HFFc6 (cell line): ENCODE measurements at places on chromosomes 4 and X.

DNA sequence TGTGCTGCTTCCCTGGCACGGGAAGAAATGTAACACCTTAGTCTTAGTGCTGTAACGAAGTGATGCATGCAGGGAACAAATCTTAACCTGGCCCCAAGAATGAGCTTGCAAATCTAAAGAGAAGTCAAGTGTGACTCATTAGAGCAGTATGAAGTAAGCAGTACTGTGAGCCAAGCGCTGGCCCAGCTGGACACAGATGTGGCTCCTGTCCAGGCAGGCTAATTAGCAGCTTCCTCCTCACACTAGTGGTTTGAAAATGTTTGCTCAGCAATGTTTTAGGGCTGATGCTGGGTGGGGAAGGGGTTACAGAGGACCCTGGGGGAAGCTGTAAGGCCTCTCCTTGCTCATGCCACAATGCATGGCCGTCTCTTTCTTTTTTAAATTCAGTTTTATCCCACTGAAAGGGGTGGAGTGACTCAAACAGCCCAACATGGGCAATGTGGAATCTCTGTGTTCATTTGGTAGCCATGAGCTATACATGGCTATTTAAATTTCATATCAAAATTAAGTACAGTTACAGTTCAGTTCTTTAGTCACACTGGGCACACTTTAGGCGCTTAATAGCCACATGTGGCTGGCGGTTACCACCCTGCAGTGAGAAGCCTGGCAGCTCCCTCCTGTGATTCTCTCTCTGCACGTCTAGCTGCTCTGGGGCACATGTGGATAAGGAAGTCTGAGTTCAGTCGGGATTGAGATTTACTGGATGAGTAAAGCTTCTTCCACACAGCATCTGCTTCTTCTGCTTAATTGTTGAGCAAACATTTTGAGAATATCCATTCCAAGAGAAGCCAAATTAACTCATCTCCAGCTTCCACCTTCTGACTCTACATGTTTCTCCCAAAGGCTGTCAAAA is 48.8 kb downstream of the MAP7D2 start:
- DNase-seq = peak; percentile 72

- DNase-seq = no peak
Observed at GRCh38 chrX:131728295-131729145, 184.6 kb downstream of the OR13H1 start.

DNA sequence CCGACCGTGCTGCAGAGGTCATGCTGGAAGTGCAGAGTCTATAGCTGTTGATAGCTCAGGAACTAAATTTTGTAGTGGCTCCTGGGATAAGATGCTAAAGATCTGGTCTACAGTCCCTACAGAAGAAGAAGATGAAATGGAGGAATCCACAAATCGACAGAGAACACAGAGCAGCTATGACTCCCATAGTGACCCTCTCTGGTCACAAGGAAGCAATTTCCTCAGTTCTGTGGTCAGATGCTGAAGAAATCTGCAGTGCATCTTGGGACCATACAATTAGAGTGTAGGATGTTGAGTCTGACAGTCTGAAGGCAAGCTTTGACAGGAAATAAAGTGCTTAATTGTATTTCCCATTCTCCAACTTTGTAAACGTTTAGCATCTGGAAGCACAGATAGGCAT is 8.8 kb downstream of the MANBA start:
- DNase-seq = no peak

- DNase-seq = no peak
Observed at GRCh38 chr4:48372272-48372671, 30.9 kb downstream of the SLAIN2 start.

GRCh38 chr4:179399054-179399782 is 1957.0 kb upstream of the AGA start:
- no peak for DNase-seq

DNA sequence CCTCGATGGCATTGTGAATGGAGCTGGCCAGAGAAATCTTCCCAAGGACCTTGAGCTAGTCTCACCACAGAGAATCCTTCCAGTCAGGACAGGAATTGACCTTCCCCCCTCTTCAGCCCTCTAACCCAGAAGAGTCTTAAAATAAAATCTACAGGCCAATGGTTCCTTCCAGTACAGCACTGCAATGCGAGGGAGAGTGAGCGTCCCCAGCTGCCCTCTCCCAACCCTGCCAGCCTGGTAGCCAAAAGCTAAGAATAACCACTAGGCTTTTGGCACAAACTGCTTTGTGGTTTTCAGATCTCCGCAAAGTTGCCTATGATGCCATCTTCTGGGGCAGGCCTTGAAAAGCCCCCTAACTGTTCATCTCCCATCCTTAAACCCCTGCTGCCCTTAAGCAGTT is 175.1 kb downstream of the AR start:
- no peak for DNase-seq

- DNase-seq = no peak
Observed at GRCh38 chrX:148282504-148282903, 217.9 kb upstream of the AFF2 start.

GRCh38 chrX:38701073-38701472 is 100.2 kb upstream of the MID1IP1 start:
- no peak for DNase-seq

DNA sequence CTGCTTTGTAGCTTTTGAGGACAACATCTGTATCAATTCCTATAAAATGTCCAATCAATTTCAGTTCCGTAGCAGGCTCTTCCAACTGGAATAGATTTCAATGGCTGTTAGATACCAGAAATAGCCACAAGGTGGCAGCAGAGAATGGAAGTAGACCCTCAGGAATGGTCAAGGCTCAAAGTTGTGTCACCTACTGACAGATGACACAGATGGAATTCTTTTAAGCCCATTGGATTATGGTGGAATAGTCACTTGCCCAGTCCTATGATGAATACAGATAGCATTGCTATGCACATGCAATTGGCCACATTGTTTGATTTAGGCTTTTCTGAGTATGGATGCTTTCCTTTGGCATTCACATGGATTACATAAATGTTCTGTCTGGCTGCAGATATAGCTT is 130.4 kb upstream of the RADX start:
- DNase-seq = peak; percentile 44

GRCh38 chr4:98466868-98467599 is 191.4 kb downstream of the TSPAN5 start:
- DNase-seq = peak; percentile 24

GRCh38 chr4:15794426-15794825 is 16.3 kb downstream of the CD38 start:
- no peak for DNase-seq
